Gastrocnemius medialis (tissue), 4 donors: ENCODE measurements at places on chromosomes 2 and 18.

- DNase-seq = no peak
- H3K27ac ChIP-seq = no peak overlapping the region
- H3K27me3 ChIP-seq = no peaks in the 10 kb centered on the region
- no peaks in the 10 kb centered on the region for H3K36me3 ChIP-seq
- no peak overlapping the region for H3K4me3 ChIP-seq
- H3K4me1 ChIP-seq = peaks cover 7% of the 10 kb centered on the region
These were observed 22.7 kb upstream of the CASP8 start for GRCh38 chr2:201237486-201238123.

DNA sequence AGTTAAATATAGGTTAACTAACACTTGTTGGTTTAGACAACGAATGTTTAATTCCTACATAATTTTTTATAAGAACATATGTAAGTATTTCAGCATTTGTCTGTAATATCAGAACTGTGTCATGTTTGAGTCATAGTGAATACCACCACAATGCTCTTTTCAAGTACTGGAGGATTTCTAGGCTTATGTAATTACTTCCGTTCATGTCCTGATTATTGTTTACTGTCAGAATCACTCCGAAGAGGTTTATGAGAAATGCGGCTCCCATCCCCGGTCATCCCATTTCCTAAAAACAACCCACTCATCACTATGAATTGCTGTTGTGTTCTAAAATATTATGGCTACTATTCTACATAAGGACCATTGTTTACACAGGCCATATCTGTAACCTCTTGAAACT, 45.1 kb downstream of the CDH19 start:
- no peak overlapping the region for H3K27ac ChIP-seq
- H3K4me1 ChIP-seq = no peaks in the 10 kb centered on the region
- no peak for DNase-seq
- H3K4me3 ChIP-seq = no peak overlapping the region

GRCh38 chr2:144230448-144231085, 289.4 kb downstream of the ZEB2 start:
- no peak overlapping the region for H3K4me3 ChIP-seq
- H3K4me1 ChIP-seq = no peaks in the 10 kb centered on the region
- H3K27me3 ChIP-seq = no peaks in the 10 kb centered on the region
- H3K27ac ChIP-seq = no peak overlapping the region

DNA sequence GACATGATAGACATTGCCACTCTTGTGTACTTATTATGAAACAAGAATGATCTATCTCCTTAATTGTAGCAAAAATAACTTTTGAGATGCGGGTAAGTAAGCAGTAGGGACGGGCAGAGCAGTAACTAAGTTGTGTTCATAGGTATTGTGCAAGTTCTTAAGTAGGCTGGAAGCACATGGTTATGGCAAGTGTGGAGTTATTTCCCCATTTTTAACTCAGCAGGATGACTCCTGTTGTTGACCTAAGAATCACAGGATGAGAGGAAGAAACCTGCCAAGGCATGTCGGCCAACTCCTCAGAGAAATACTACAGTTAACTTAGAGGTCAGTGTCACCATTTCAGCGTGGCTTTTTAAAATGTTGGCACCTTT, 51.1 kb upstream of the FN1 start:
- no peak overlapping the region for H3K27ac ChIP-seq
- no peak for DNase-seq
- H3K27me3 ChIP-seq = no peaks in the 10 kb centered on the region

GRCh38 chr2:43100883-43101662, 125.3 kb downstream of the ZFP36L2 start:
- H3K36me3 ChIP-seq = no peaks in the 10 kb centered on the region
- peaks cover 8% of the 10 kb centered on the region for H3K4me1 ChIP-seq
- peak overlapping the region; percentile 72 for H3K4me3 ChIP-seq
- DNase-seq = peak; percentile 62
- no peaks in the 10 kb centered on the region for H3K27me3 ChIP-seq

DNA sequence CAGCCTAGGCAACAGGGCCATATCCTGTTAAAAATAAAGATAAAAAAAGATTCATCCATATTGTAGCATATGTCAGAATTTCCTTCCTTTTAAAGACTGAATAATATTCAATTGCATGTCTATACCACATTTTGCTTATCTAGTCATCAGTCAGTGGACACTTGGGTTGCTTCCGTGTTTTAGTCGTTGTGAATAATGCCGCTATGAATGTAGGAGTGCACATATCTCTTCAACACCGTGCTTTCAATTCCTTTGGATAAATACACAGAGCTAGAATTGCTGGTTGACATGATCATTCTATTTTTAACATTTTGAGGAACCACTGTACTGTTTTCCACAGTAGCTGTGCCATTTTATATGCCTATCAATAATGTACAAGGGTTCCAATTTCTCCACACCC, 14.0 kb upstream of the PLB1 start:
- no peaks in the 10 kb centered on the region for H3K27me3 ChIP-seq
- no peak overlapping the region for H3K27ac ChIP-seq
- no peak for DNase-seq
- H3K4me1 ChIP-seq = no peaks in the 10 kb centered on the region
- H3K4me3 ChIP-seq = no peak overlapping the region
- no peaks in the 10 kb centered on the region for H3K36me3 ChIP-seq
